ENCODE measurements at places on chromosomes 12 and 14.
A peak's percentile ranks its signal among the peaks of the same experiment; 100 is the strongest.

GRCh38 chr14:99119554-99120525 is 152.2 kb downstream of the BCL11B start:
- no peak for DNase-seq

GRCh38 chr12:120366845-120367232 is 2.1 kb downstream of the MSI1 start:
- no peak for DNase-seq

DNA sequence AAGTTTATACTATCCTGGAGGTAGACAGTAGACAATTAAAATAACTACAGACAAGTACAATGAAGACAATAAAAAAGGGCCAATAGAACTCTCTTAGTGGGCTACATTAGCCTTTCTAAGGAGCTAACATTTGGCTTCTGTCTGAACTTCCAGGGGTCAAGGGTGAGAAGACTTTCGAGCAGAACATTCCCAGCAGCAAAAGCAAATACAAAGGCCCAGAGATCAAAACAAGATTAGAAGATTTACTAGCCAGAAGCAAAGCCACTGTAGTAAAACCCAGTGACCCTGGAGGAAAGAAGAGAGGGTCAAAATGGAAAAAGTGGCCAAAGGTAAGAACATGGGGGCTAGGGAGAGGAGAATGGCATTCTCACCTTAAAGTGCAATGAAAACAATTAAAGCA is 63.2 kb downstream of the ATP2B1 start:
- DNase-seq: no peak

- no peak for DNase-seq
These were observed 23.8 kb downstream of the GNS start for GRCh38 chr12:64735442-64735841.

DNA sequence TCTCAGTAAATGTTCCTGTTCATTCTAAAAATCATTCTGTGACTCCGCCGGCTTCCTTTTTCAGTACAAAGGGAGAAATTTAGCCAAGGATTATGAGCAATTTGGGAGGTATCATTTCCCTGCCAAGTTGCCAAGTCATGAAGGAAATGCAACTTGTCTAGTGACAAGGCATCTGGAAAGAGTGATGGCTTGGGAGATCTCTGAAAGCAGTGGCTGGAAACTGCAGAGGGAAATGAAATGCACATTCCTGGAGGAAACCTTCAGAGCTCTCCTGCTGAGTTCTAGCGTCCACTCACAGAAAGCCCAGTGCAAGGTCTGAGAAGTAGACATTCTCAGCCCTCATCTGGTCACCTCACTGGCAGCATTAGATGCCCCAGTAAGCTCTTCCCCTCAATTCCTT is 91.7 kb downstream of the GALC start:
- DNase-seq: no peak

DNA sequence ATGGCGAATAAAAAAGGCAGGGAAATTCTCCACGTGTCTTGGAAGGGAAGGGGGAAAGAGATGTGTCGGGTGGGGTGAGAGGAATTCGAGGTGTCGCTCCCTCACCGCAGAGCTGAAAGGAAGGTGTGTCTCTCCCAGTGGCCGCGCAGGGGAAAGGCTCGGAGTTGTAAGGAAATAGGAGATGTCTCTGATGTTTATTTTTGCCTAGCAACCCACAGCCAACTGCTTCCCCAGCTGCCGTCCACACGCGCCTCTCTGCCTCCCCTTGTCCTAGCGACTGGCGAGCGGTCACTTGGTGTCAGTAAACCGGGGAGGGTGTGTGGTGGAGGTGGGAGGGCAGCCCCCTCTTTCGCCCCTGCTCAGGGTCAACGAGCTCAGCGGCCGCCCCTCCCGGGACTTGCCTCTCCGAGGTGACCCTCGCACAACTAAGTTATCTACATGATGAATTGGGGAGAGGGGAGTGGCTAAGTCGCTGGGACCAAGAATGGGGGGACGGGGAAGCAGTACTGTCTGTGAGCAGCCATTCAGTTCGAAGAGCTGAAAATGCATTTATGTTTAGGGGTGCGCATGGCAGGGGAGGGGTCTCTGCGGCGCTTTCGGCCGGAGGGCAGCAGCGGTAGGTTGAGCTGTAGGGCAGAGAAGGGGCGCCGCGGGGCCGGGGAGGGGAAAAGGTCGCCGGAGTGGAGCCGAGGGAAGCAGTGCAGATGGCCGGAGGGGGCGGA is 585 bp upstream of the DYRK2 start:
- DNase-seq: peak; percentile 8

GRCh38 chr12:95601091-95601961 is 50.0 kb upstream of the USP44 start:
- no peak for DNase-seq

DNA sequence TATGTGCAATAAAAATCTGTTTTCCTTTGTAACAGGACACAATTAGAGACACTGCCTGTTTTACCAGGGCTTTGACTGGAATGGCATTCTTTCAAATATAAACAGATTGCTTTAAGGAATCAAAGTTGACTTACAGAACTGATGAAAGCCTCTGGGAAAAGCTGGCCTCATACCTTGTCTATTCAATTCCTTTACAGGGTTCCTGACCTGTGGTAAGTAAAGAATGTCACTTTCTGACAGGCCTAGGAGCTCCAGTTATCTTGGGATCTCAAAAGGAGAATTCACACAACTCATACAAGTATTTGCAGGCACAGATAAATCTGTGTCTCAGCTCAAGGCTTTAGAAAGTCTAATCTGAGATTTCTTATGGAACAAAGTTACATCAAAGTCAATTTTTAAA is 88.4 kb downstream of the BCAT1 start:
- DNase-seq: no peak

- DNase-seq: no peak
These were observed 197.6 kb upstream of the AVPR1A start for GRCh38 chr12:63348556-63348955.
